ENCODE measurements at places on chromosomes 12 and 14.

GRCh38 chr12:102883204-102883799 lies 33.7 kb downstream of the PAH start:
- DNase-seq: no peak

- DNase-seq: no peak
Measured at GRCh38 chr12:89384807-89385206, 32.5 kb upstream of the DUSP6 start.

DNA sequence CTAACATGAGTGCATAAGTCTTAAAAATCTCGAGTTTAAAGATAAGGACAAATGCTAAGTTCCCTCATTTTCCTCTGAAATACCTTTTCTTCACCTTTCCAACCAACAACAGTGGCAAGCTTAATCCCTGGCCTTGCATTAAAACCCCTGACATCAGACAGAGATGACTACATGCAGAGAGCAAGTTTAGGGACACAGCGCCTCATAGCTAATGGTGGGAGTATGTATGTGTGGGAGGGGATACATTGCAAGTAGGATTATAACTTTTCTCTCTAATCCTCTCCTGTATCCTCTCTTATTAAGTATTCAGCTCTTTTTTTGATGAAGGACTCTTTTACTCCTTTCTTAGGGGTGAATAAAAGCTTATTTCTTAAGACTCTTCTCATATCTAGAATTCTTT lies 547.1 kb downstream of the CCER1 start:
- no peak for DNase-seq

- no peak for DNase-seq
Measured at GRCh38 chr12:123762715-123763052, 583 bp downstream of the DNAH10 start.

DNA sequence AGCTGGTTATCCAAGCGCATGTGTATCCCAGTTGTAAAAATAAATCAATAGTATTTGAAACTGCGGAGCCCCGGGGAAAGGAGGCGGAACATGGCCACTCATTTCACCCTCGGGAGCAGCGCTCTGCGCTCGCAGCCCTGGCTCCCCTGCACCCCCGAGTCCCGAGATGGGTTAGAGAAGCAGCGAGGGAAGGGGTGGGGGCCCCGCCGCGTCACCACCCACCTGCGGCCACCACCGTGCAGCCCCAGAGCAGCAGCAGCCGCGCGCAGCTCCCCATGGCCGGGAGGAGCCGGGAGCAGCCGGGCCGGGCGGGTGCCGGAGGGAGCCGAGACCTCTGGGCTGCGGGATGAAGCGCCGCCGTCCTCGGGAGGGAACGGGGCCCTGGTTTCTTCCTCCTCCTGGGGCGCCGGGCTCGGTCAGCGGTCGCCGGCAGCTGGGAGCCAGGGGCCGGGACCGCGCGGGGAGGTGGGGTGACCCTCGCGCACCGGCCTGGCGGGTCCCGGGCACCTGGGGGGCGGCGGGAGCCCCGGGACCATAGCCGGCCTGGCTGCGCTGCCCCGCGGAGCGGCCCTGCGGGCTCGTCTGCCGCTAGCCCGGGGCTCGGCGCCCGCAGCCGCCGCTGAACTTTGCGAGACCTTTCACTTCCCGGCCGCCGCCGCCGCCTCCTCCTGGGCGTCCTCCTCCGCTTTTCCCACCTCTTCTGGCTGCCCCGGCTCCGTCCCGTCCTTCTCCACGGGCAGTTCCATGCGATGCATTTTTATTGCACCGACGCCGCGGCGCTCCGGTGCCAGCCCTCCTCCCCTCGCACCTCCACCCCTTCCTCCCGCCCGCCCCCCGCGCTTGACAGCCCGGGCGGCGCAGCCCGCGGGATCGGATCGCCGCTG lies at the start of gene NTN4:
NTN4 (minus strand) TSS at position 732 of the 884 bp plus-strand sequence; CDS start at position 277, 455 bp downstream.
- no peak for DNase-seq

DNA sequence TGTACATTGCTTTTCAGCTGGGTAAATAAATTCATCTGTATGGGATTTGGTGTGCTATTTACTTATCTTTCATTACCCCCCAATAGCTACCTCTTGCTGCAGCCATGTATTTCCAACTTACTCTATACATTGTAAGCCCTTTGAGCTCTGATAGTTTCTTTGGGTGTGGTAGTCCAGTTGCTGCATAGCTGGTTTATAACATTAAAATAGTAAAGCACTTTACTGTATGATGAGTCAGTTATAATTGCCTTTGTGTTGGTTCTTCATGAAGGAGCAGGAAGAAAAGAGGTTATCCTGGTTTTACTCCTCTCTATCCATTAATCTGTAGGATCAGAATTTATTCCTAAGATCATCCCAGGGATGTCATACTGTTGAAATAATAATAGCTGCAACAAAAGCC lies 15.7 kb downstream of the TBC1D30 start:
- DNase-seq: no peak

DNA sequence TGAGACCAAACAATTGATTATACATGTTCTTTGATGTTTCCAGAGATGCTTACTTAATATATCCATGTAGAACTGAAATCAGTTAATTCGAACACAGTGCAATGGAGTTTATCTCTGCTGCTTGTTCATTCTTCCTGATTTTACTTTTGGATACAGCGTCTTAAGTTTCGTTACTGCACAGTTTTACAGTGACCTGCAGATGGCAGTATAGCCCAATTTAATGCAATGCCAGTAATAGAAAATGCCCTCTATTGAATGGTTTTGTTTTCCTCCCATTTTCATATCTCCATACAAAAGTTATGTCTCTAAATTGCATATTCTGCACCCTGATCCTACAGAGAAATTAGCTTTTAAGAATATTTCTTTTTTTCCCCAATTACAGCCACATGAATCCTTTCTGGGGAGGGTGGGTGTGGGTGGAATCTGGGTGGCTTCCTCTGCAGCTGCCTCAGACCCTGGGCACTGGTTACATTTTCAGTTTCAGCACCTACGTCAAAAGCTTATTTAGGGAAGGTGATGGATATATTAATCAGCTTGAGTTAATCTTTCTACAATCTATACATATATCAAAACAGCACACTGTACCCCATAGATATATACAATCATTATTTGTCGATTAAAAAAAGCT lies 101.1 kb upstream of the DCD start:
- DNase-seq: peak; percentile 56

DNA sequence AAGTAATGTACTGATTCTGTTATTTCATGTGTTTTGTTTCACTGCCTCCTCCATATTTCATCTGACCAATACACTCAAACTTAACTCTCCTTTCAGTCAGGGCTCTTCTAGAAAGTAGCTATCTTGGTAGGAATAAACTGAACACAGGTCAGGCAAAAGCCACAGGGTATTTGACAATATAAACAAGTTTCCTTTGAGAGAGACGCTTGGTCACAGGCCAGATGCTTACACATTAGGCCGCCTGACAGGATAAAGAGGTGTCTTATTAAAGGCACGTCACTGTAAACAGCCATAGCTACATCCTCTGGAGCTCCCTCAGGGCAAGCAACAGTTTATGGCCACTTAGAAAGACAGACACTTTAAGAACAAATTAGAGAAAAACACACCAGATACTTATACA lies 607.5 kb downstream of the SLC6A15 start:
- no peak for DNase-seq

GRCh38 chr12:124392667-124393413 lies 97.9 kb downstream of the RFLNA start:
- no peak for DNase-seq

- DNase-seq: no peak
Measured at GRCh38 chr12:106080041-106080790, 58.5 kb downstream of the NUAK1 start.

- DNase-seq: no peak
Measured at GRCh38 chr12:879641-880040, 69.9 kb downstream of the RAD52 start.

GRCh38 chr12:116390401-116391335 lies 113.2 kb upstream of the MED13L start:
- DNase-seq: no peak

GRCh38 chr12:117699118-117699517 lies 269.7 kb downstream of the KSR2 start:
- DNase-seq: no peak

- no peak for DNase-seq
Measured at GRCh38 chr12:65022960-65023359, 98.1 kb downstream of the WIF1 start.

GRCh38 chr14:67852926-67853604 lies 33.5 kb downstream of the RAD51B start:
- DNase-seq: no peak

GRCh38 chr14:77088645-77089044 lies 9.4 kb upstream of the CIPC start:
- DNase-seq: no peak

- no peak for DNase-seq
Measured at GRCh38 chr12:1773937-1774655, 46.3 kb upstream of the LRTM2 start.

- DNase-seq: no peak
Measured at GRCh38 chr14:79294499-79294898, 916.8 kb downstream of the DIO2 start.

- no peak for DNase-seq
Measured at GRCh38 chr12:109539508-109539907, 33.8 kb downstream of the MMAB start.

DNA sequence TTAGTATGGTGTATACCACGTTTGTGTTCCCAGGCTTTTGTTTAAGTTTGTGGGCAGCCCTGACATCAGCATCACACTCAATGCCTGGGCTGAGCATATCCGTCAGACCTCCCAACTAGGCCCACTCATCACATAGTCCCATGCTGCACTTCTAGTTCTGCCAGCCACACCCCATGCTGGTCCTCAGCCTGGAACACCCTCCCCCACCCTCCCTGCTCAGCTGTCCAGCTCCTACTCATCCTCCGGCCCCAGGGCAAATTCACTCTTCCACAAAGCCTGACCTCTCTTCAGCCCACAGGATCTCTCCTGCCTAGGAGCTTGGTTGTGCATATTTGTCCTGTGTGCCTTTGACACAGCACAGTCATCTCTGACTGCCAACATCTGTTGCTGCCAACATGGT lies 3.9 kb upstream of the ENDOU start:
- no peak for DNase-seq

- DNase-seq: peak; percentile 75
Measured at GRCh38 chr12:6532927-6533652, 1.2 kb upstream of the GAPDH start.

DNA sequence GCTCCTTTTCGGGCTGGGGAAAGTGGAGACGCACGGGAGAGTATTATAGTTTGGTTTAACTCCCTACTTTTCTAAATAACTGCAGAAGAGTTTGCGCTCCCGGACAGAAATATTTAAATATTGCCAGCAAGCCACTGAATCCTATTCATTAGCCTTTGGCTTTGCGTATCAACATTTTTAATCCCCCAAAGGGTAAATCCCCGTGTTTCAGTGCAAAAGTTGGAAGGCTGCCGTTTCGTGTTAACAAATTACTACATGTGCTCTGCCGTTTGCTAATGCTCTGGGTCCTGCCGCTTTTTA lies 372 bp upstream of the DPF3 start:
- no peak for DNase-seq

DNA sequence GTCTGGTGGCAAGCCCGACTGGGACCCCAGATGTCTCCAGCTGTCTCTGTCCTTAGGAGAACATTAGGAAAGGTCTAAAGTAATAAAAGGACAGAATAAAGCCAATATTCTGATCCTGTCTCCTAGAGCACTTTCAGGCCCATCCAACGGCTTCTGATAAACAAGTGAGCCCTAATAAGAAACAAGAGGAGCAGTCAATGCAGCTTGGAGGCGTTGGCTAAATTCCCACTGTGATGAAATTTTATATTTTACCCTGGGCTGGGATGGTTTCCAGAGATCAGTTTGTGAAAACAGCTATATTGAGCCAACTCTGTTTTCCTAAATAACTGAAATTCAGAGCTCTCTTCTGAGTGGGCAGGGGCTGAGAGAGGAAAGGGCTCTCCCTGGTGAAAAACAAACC lies 55.5 kb upstream of the SRRM4 start:
- no peak for DNase-seq

DNA sequence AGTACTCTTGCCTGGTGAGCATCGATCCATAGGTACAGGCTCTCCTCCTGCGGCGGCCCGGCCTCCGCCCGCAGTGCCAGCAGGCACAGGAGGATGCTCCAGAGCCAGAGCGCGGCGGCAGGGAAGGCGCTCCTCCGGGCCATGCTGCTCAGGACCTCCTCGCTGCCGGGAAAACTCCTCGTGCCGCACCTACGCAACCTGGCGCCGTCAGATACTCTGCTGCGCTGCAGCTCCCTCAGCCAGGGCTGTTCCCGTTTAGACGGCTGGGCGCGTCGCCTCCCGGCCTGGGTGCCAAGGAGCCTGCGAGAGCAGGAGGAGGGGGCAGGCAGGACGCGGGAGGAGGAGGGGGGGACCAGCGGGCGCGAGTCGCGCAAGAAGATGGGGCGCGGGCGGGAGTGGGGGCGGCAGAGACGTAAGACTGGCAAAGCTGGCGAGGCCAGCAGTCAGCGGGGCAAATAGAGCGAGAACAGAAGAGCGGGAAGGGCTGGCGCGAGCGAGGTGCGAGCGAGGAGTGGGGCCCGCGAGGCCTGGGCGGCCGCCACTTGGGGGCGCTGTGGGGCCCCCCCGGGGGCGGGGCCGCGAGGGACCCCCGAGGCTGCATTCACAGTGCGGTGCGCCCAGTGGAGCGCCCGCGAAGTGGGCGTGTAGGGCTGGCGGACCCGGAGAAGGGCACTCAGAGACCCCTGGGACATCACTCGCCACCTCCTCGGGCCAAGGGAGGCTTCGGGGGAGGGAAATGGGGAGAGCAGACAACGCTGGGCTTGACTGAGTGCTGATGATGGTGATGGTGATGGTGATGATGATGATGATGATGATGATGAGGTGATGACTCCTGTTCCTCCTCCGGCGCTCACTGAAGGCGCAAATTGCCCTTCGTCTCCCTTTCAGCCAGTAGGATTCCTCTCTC lies at the start of gene WIF1:
WIF1 (minus strand) TSS at position 257 of the 907 bp plus-strand sequence; CDS start at position 143, 114 bp downstream.
- peak; percentile 25 for DNase-seq

DNA sequence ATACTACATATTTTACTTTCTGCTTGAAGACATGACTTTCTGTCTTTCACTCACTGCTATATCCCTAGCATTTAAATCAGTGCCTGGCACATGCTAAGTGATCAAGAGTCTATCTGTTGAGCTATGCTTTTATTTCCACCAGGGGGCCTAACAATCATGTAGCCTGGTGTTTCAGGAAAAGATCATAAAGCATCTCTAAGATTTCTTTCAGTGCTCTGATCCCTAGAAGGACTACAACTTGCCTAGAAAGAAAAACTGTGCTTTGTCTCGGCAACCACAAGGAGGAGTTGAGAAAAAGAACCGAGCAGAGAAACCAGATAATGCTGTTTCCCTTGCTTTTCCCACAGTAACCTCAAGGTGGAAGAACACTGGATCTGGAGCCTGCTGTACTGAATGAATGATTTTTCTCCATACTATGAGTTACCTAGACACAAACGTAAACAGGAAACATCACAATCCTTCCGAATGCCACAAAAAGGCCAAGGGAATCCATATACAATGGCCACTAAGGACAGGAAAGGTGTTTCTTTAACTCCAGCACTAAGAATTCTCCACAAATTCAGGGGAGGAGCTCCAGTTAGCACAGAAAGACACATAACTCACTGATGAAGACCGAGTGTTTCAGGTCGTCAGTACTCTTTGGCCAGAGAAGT lies 1.2 kb downstream of the CRY1 start:
- DNase-seq: peak; percentile 81

GRCh38 chr12:48446161-48446776 lies 26.1 kb upstream of the ANP32D start:
- no peak for DNase-seq

- no peak for DNase-seq
Measured at GRCh38 chr12:49827401-49828099, 663 bp downstream of the NCKAP5L start.

All from erythroblast (primary cell).